ENCODE measurements at places on chromosomes 6 and 20.

DNA sequence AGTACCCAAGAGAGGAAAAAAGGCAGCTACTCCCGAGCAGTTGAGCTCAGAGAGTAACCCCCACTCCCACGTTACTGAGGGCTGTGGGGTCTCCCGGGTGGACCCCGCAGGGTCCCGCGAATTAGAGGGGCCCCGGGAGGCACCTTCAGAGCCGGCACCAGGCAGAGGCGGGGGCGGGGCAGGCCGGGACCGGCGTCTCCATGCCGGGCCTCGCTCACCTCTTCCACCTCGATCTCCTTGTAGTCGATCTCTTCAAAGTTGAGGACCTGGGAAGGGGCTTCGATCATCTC is 381 bp downstream of the MAP3K7 start:
- H3K36me3 ChIP-seq = no peaks in the 10 kb centered on the region
- no peaks in the 10 kb centered on the region for H3K4me1 ChIP-seq
- peak overlapping the region; percentile 95 for H3K27ac ChIP-seq

DNA sequence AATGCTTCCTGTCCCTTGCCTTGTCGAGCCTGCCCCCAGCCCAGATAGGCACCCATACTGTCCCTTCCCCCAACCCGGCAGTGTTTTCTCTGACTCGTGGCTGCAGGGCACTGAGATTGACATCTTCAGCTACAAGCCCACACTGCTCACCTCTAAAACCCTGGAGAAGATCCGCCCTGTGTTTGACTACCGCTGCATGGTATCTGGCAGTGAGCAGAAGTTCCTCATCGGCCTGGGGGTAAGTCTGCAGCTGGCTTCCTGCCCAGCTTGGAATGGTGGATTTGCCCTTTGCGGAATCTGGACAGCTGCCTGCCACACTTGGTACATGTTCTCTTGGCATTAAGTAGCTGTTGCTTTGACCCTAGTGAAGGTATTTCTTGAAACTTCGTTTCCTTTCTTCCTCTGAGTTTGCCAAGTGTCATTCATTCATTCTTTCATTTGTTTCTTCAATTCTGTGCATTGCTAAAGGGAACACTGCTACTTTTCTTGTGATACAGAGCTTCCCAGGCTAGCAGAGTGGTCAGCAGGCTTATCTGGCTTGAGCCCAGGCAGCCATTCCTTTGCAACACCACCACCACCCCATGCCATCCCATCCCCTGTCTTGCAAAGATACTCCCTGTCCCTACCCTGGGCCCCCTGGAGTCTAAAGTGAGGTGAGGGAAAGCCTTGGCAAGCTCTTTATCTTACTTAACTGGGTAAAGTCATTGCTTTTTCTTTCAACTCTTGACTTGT is 26.2 kb downstream of the CCDC167 start:
- H3K27me3 ChIP-seq = no peaks in the 10 kb centered on the region
- H3K36me3 ChIP-seq = no peaks in the 10 kb centered on the region
- no peak for DNase-seq
- no peaks in the 10 kb centered on the region for H3K4me1 ChIP-seq
- no peak overlapping the region for H3K27ac ChIP-seq
- H3K4me3 ChIP-seq = no peak overlapping the region

DNA sequence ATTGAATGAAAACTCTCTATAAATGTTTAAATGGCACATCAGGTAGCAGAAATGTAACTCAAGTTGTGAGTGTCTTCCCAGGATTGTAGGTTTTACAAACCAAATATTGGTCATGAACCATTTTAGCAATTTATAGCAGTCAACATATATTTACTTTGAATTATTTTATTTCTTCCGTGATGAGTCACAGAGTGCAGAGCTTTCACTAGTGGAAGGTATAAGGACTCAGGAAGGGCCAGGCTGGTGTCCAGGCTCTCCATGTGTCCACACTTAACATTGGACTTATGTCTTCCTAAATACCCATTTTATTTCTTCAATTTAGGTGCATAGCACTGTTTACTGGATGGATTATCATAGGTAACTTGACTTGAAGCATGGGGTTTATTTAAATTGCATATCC is 120.9 kb downstream of the OLIG3 start:
- H3K4me1 ChIP-seq = no peaks in the 10 kb centered on the region
- H3K36me3 ChIP-seq = no peaks in the 10 kb centered on the region
- H3K27me3 ChIP-seq = no peaks in the 10 kb centered on the region
- H3K27ac ChIP-seq = no peak overlapping the region

DNA sequence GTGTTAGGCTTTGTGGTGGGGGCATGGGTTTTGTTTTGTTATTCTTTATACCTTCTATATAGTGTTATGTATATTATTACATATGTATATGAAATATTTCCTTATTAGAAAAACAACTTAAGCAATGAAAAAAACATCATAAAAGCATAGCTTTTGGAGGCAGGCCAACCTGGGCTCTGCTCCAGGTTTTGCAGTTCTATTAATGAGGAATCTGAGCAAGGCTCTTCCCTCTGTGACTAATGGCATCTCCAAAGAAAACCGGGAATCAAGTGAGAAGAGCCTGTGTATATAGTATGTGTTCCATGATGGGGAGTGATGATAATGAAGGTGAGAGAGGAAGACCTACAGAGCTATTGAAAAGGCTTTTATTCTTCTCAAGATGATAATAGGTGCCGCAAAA is 291.1 kb downstream of the CLIC5 start:
- no peak overlapping the region for H3K4me3 ChIP-seq
- H3K4me1 ChIP-seq = no peaks in the 10 kb centered on the region
- no peak overlapping the region for H3K27ac ChIP-seq
- no peaks in the 10 kb centered on the region for H3K27me3 ChIP-seq
- DNase-seq = no peak
- H3K36me3 ChIP-seq = no peaks in the 10 kb centered on the region

DNA sequence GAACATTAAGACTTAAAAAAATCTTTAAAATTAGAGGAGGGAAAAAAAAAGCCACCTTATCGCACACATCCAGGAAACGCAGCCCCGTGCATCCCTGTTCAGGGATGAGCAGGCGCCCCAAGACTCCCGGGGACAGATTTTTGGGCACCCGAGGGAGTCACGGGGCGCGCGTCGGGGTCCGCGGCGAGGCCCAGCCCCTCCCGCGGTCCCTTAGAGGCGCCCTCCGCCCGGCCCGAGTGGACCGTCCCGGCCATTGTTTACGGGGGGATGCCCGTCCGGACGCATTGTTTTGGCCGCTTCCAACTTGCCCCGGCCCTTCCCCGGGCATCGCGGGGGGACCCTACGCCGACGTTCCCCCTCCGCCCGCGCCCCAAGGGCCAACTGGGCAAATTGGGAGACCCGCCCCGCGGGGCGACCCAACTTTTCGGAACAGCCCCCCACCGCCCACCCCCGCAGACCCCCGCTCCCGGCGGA is 610 bp downstream of the ZNF217 start:
- no peaks in the 10 kb centered on the region for H3K27me3 ChIP-seq
- H3K4me3 ChIP-seq = peak overlapping the region; percentile 79
- H3K27ac ChIP-seq = peak overlapping the region; percentile 97
- H3K36me3 ChIP-seq = no peaks in the 10 kb centered on the region
- peak; percentile 46 for DNase-seq

- DNase-seq = no peak
- no peaks in the 10 kb centered on the region for H3K36me3 ChIP-seq
- H3K4me1 ChIP-seq = no peaks in the 10 kb centered on the region
- no peak overlapping the region for H3K27ac ChIP-seq
Observed at GRCh38 chr6:7728855-7729590, 3.1 kb downstream of the BMP6 start.

- no peaks in the 10 kb centered on the region for H3K27me3 ChIP-seq
- no peak overlapping the region for H3K4me3 ChIP-seq
- H3K4me1 ChIP-seq = no peaks in the 10 kb centered on the region
- H3K27ac ChIP-seq = no peak overlapping the region
- H3K36me3 ChIP-seq = no peaks in the 10 kb centered on the region
Observed at GRCh38 chr6:17305219-17306001, 24.2 kb downstream of the RBM24 start.

DNA sequence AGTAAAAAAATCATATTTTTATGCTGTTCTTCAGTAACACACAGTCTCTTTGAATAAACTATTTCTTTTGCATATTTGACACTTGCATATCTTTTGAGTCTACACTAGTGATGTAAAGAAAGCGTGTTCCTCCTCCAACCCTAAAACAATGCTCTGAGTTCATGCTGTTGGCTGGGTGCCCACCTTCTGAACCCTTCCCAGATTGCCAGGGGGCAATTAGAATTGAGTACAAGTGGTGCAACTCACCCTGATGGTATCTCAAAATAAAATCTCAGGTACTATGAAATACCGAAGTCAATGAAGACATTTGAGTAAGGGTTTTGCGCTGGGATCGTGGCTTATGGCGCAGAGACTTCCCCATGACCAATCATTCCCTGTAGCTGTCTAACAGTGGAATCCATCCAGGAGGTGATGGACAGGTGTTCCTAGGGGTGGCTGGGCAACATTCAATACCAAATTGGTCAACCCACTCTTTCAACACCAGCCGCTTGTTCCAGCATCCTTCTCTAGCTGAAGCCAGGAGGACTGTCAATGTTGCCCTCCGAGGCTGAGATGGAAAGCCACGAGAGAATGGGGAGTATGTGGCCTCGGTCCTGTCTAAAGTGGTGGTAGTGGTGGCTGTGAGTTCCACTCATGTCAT is 94.4 kb upstream of the ZNFX1 start:
- no peaks in the 10 kb centered on the region for H3K27me3 ChIP-seq
- no peaks in the 10 kb centered on the region for H3K36me3 ChIP-seq
- H3K27ac ChIP-seq = no peak overlapping the region
- DNase-seq = no peak

- DNase-seq = peak; percentile 84
- peaks cover 15% of the 10 kb centered on the region for H3K4me1 ChIP-seq
- H3K27ac ChIP-seq = peak overlapping the region; percentile 79
- H3K36me3 ChIP-seq = no peaks in the 10 kb centered on the region
- H3K4me3 ChIP-seq = no peak overlapping the region
- H3K27me3 ChIP-seq = no peaks in the 10 kb centered on the region
Observed at GRCh38 chr6:36627801-36628246, 33.7 kb downstream of the SRSF3 start.

- no peak overlapping the region for H3K27ac ChIP-seq
- H3K36me3 ChIP-seq = no peaks in the 10 kb centered on the region
- H3K27me3 ChIP-seq = no peaks in the 10 kb centered on the region
- H3K4me3 ChIP-seq = no peak overlapping the region
- peak; percentile 19 for DNase-seq
- H3K4me1 ChIP-seq = no peaks in the 10 kb centered on the region
Observed at GRCh38 chr6:15359335-15359862, 113.5 kb downstream of the JARID2 start.

DNA sequence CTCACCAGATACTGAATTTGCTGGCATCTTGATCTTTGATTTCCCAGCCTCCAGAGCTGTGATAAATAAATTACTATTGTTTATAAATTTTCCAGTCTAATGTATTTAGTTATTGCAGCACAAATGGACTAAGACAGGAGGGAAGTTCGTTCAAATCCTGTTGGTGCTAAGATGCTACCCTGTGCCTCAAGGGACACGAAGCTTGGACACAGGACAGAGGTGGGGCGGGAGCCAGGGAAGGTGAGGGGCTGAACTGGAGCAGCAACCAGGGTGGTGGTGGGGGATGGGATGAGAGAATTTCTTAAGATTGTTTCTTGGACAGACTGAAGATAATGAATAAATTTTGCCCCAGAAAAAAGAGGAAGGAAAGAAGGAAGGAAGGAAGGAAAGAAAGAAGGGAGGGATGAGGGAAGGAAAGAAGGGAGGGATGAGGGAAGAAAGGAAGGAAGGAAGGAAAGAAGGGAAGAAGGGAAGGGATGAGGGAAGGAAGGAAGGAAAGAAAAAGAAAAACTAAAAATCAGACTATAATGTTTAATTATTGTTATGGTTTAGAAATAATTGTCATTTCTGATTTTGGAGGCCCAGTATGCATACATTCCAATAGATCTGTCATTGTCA is 127.2 kb downstream of the CDC5L start:
- H3K4me1 ChIP-seq = no peaks in the 10 kb centered on the region
- DNase-seq = no peak
- no peak overlapping the region for H3K27ac ChIP-seq
- no peaks in the 10 kb centered on the region for H3K27me3 ChIP-seq

DNA sequence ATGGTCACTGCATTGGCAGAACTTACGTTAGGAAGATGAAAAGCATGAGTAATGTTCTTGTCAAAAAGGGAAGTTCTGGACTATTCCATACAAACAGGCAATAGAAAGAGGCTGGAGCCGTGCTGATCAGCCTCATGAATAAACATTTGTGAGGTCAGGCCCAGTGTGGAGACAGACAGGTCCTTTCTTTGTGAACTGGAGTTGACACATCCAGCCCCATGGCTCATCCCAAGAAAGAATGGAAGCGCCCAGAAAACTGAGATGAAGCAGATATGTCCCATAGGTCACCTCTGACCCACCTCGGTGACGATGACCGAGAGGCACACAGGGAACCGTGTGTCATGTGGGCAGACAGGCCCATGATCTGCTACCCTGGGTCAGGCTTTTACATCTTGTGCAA is 276.0 kb upstream of the SGK1 start:
- no peaks in the 10 kb centered on the region for H3K36me3 ChIP-seq
- no peak for DNase-seq
- H3K27me3 ChIP-seq = no peaks in the 10 kb centered on the region
- H3K4me1 ChIP-seq = no peaks in the 10 kb centered on the region

GRCh38 chr6:33735216-33735615 is 11.5 kb downstream of the IP6K3 start:
- H3K4me1 ChIP-seq = no peaks in the 10 kb centered on the region
- H3K4me3 ChIP-seq = no peak overlapping the region
- no peaks in the 10 kb centered on the region for H3K27me3 ChIP-seq
- no peaks in the 10 kb centered on the region for H3K36me3 ChIP-seq
- no peak for DNase-seq

GRCh38 chr6:120564779-120565178 is 769.5 kb downstream of the TBC1D32 start:
- no peak overlapping the region for H3K4me3 ChIP-seq
- no peak overlapping the region for H3K27ac ChIP-seq
- no peak for DNase-seq
- H3K36me3 ChIP-seq = no peaks in the 10 kb centered on the region

GRCh38 chr6:158605266-158605878 is 39.2 kb downstream of the DYNLT1 start:
- peak; percentile 51 for DNase-seq
- H3K4me3 ChIP-seq = no peak overlapping the region
- no peaks in the 10 kb centered on the region for H3K4me1 ChIP-seq
- H3K27ac ChIP-seq = no peak overlapping the region
- no peaks in the 10 kb centered on the region for H3K27me3 ChIP-seq
- H3K36me3 ChIP-seq = no peaks in the 10 kb centered on the region

GRCh38 chr6:41028561-41029412 is 10.2 kb downstream of the UNC5CL start:
- no peaks in the 10 kb centered on the region for H3K27me3 ChIP-seq
- H3K4me3 ChIP-seq = peak overlapping the region; percentile 33
- H3K4me1 ChIP-seq = no peaks in the 10 kb centered on the region
- no peaks in the 10 kb centered on the region for H3K36me3 ChIP-seq
- H3K27ac ChIP-seq = peak overlapping the region; percentile 81
- DNase-seq = no peak

GRCh38 chr6:36636687-36637418 is 41.7 kb upstream of the CDKN1A start:
- H3K27me3 ChIP-seq = no peaks in the 10 kb centered on the region
- H3K36me3 ChIP-seq = no peaks in the 10 kb centered on the region
- no peak for DNase-seq
- H3K27ac ChIP-seq = no peak overlapping the region
- H3K4me1 ChIP-seq = no peaks in the 10 kb centered on the region
